ENCODE measurements at places on chromosomes 2 and 18.

GRCh38 chr2:182406221-182406620, 20.6 kb downstream of the PDE1A start:
- no peak for DNase-seq

GRCh38 chr2:216765761-216766262, 70.5 kb upstream of the IGFBP5 start:
- DNase-seq: no peak

DNA sequence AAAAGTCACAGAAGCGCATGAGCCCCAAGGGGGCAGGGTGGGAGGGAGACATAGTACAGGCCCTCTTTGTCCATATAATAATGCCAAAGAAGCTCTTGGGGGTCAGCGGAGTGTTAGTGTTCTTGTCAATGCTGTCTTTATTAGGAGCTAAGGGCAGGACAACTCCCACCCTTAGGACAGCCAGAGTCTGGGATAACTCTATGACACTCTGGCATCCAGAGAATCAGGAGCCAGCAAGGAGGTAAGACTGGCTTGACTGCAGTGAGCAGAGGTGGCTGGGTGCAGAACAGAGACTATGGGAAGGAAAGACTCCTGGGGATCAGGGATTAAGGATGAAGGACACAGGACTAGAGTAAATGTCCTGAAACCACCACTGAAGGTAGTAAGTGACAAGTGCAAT, 19.0 kb upstream of the HNMT start:
- DNase-seq: no peak

GRCh38 chr2:163953390-163953907, 217.6 kb upstream of the FIGN start:
- DNase-seq: no peak

DNA sequence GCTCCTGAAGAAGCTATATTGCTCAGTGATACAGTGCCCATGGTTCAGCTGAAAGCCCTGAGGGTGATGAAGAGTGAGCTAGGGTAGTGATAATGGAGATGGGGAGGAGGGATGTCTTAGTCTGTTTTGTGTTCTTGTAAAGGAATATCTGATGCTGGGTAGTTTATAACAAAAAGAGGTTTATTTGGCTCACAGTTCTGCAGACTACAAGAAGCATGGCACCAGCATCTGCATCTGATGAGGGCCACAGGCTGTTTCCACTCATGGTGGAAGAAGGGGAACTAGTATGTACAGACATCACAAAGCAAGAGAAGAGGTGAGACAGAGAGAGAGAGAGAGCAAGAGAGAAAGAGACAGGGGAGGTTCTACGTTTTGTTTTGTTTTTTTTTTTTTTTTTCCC, 417.3 kb upstream of the TRIB2 start:
- no peak for DNase-seq

DNA sequence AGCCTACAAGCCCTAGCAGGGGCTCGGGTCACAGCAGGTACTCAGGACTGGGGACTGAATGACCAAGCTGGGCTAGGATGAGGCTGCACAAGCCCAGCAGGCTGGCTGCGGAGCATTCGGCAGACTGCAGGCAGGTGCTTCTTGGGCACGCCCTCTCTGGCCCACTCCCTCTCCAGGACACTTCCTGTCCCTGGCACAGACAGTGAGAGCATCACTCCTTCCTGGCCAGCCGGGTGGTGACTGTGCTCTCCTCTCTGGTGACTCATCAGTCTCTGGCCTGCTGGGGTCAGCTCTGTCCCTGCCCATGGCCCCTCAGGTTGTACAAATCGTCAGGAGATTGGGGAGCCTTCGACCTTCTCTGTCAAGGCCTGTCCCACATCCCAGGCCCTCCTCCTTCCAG, 22.5 kb downstream of the C1QL2 start:
- no peak for DNase-seq

- DNase-seq: no peak
Measured at GRCh38 chr2:137845422-137845821, 118.9 kb upstream of the HNMT start.

GRCh38 chr2:135563793-135564192, 32.5 kb downstream of the R3HDM1 start:
- no peak for DNase-seq

- DNase-seq: no peak
Measured at GRCh38 chr18:78309924-78310323, 669.7 kb upstream of the SALL3 start.

DNA sequence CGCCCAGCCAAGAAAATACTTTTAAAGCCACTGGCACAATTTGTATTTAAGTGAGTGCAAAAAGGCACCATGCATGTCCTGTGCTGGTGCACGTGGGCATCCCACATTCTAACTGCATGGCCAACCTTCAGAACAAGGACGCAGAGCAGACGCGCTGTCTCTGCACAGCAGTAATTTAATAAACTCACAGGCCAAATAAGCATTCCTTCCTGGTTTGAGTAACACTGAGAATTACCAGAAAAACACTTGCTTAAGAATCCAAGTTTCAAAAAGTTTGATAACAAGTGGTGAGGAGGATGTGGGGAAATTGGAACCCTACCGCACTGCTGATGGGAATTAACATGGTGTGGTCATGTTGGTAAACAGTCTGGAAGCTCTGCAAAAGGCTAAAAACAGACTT, 38.7 kb downstream of the RPL31 start:
- no peak for DNase-seq

- no peak for DNase-seq
Measured at GRCh38 chr2:151020411-151020810, 241.3 kb downstream of the RBM43 start.

- no peak for DNase-seq
Measured at GRCh38 chr2:205686783-205687640, 4.7 kb downstream of the NRP2 start.

DNA sequence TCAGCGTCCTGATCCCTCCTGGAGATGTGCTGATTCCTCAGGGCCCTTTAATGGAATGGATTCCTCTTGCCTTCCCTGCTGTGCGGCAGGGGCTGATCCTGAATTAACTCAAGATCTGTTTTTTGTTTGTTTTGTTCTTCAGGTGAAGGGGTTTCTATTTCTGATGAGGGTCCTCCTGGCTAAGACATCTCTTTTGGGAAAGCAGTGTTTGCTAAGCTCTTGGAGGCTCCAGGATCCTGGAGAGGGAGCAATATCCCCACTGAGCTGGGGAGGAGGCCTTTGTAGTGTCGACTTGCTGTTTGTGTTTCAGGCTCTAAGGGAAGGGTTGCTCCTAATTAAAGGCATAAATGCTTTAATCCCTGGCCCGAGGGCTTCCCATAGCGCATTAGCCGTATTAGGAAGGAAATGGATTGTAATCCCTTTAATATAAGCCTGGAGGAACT, 65.3 kb upstream of the FOXI3 start:
- no peak for DNase-seq

- no peak for DNase-seq
Measured at GRCh38 chr18:69763002-69763401, 184.7 kb downstream of the CD226 start.

DNA sequence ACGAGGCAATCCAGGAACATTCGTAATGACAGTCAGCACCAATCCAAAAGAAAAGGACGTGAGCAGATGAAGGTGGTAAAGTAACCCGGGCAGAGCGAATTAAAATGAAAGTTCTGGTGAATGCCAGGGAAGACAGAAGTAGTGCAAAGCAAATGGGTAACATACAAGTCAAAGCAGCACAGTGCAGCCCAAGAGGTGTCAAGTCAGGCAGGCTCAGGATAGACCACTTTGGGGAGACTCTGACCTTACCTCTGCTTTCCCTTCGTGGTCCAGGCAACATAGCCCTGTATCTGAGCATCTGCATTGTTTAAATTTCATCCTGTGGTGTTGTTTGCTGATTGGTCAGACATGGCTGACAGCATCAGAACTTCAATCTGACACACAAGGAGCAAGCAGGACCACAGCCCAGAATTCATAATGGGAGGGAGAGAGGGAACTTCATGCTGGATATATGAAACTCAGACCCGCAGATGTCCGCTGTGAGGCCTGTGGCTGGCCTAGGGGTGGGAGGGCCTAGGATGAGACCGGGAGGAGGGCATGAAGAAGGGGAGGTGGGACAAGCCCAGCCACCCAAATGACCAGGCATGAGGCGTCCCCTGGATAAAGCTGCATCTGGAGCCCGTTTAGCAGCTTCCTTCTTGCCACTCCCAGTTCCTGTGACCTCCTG, 285.7 kb downstream of the TCF4 start:
- no peak for DNase-seq

DNA sequence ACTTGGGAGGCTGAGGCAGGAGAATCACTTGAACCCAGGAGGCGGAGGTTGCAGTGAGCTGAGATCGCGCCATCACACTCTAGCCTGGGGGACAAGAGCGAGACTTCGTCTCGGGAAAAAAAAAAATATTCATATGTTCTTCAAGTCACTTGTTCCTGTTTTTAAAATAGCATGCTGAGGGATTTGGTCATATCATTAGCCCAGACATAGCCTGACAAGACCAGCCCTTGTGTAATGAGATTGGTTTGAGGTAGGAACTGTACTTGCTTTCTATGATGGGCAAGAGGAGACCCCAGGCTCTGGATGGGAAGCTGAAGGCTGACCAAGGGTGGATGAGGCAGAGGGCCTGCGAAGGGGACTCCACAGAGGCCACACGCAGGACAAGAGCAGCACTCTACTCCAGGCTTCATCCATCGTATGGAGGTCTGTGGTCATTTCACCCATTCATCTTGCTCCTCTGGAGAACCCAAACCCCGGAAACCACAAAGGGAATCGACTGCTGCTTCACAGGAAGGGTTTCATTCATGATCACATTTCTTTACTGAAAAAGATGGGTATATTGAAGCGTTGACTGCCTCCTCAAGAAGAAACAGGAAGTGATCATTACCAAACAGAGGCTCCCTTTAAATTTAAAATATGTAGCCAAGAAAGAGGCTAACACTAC, 87.1 kb upstream of the ZNF397 start:
- no peak for DNase-seq

DNA sequence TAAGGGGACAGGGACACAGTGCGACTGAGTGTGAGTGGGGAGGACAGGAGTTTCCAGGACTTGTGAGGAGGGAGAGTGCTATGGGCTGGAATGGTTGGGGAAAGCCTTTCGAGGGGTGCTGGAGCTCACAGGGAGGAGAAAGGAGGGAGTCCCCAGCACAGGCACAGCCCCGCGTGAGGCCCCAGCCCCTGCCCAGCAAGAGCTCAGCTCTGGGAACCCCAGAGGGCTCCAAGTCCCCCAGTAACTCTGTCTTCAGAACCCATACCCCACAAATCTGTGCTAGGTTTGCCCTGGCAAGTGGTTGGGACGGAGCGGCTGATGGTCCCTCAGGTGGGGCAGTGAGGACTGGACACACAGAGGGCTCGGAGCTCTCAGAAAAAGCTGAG, 75.4 kb downstream of the SFXN5 start:
- DNase-seq: no peak

- DNase-seq: no peak
Measured at GRCh38 chr2:168731002-168731401, 71.4 kb upstream of the NOSTRIN start.

DNA sequence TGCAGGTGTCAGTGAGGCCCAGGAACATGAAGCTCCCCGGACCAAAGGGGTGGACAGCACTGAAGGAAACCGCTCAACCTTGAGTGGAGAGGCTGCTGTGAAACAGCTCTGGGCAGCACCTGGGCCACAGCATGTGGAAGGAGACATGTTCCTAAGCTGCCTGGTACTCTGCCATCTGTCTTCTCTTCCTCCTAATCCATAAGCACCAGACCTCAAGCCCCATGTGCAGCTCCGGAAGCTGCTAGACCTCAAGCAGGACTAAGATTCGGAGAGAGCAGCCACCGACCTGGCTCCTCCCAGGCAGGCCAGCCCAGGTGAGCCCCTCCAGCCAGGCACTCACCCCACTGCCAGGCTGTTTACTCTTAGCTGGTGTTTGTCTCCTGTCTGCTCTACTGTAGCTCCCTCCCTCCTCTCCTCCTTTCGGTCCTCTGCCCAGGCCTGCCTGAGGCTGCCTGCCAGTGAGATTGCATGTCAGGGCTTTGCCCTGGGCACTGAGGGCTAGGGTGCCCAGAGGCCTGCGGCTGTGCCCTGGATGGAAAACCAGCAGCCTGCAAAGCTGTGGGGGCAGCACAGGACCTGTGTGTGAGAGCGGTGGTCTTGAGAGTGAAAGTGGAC, 53.7 kb downstream of the BCL11A start:
- no peak for DNase-seq

DNA sequence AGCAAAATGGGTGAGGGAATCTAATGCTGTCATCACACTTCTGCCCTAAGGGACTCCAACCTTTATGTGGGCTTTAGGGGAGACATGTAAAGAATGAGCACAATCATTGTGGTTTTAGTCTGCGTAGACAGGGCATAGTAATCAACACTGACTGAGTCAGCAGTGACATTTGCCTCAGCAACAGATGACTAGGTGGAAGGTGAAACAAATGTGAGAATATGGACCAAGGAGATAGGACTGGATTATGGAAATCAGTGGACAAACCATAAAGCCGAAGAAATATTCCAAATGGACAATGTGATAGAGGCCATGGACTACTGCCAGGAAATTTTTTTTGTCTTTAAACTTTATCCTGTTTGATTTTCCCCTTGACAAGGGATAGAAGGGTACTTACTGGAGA, 83.9 kb downstream of the PDK1 start:
- no peak for DNase-seq

DNA sequence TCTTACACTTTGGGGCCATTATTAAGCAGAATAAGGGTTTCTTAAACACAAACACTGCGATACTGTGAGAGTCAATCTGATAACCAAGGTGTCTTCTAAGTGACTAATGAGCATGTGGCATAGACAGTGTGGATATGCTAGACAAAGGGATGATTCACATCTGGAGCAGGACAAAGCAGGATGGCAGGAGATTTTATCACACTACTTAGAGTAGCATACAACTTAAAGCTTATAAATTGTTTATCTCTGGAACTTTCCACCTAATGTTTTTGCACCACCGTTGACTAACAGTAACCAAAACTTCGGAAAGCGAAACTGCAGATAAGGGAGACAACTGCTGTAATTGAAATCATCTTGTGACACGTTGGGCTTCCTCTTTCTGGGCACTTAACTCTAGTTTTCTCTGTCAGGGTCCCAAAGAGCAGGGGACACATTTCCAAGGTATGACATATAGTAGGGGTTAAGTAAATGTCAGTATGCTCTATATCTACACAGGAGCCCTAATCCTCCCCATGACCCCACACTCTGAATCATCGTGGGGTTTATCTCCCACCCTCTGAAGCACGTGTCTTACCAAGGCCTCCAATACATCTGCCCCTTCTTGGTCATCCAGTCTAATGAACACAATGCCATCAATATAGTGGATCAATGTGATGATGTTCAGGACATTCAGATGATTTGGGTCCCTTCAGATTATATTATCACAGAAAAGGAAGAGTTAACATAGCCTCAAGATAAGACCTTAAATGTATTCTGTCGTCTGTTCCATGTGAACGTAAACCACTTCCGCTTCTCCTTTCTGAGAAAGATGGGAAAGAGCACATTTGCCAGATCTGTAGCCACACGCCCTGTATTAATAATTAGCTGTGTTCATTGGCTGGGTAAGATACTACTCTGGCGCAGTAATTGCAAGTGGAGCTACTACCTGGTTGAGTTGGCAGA, 78.7 kb downstream of the FTCDNL1 start:
- DNase-seq: no peak

- no peak for DNase-seq
Measured at GRCh38 chr2:181807526-181807925, 84.0 kb upstream of the ITPRID2 start.

- DNase-seq: no peak
Measured at GRCh38 chr2:2187196-2187595, 143.9 kb downstream of the MYT1L start.

GRCh38 chr18:75810516-75810915, 383.0 kb upstream of the SMIM21 start:
- no peak for DNase-seq
